ENCODE measurements at places on chromosomes 11 and 22. TPM values are rescaled to one million over a fixed set of nuclear protein-coding genes. Genes with fewer than 3 reads are reported as not detected.

Gene HTR3B
- total RNA-seq = not detected

Gene DTX4
- 5.3 TPM for total RNA-seq

Gene CDC42EP1
- total RNA-seq = 40.9 TPM

Gene STK33
- 3.4 TPM for total RNA-seq

Gene PGGHG
- 12.1 TPM for total RNA-seq

Gene NXPE2
- total RNA-seq = not detected

Gene F2
- total RNA-seq = 2.7 TPM

Gene ESAM
- total RNA-seq = 10.5 TPM

Gene CBLIF
- not detected for total RNA-seq

Gene NAV2
- total RNA-seq = 18.8 TPM

Gene FTH1
- total RNA-seq = 16,132 TPM

Gene SPDYC
- not detected for total RNA-seq

Gene OR51B5
- total RNA-seq = not detected

Gene PSMD13
- 170 TPM for total RNA-seq

Gene SCT
- total RNA-seq = not detected

Gene FAM111B
- 7.6 TPM for total RNA-seq

Gene CCDC188
- not detected for total RNA-seq

Gene GPHA2
- not detected for total RNA-seq

Gene HEPN1
- not detected for total RNA-seq

Gene MAJIN
- total RNA-seq = not detected

Gene JAML
- total RNA-seq = not detected

Data from A549 treated with DMSO at 1 μM for 4 hours (cell line).